ENCODE measurements at places on chromosomes 1 and 21. TPM values are rescaled to one million over a fixed set of nuclear protein-coding genes. Genes with fewer than 3 reads are reported as not detected.

Gene CELSR2
- polyA plus RNA-seq = 6.1 TPM

Gene ACTL8
- not detected for polyA plus RNA-seq

- H3K36me3 ChIP-seq = no peaks in the 10 kb centered on the region
- H3K27ac ChIP-seq = no peak overlapping the region
- no peak overlapping the region for H3K4me3 ChIP-seq
- H3K27me3 ChIP-seq = no peaks in the 10 kb centered on the region
Observed at GRCh38 chr1:111484391-111485026, 10.7 kb downstream of the C1orf162 start.

DNA sequence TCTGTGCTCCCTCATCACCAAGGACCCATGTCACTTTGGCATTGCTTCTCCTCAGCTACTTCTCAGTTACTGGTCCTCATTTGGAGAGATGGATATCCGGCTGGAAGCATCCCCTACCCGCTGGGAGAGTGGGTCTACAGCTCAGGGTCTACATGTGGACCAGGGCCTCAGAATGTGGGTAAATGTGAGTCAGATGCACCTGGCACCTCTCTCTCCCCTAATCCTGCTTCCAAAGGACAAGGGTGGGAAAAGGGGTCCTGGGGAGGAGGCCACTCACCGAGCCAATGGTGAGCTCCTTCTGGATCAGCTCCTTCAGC is 908 bp downstream of the S100A6 start:
- H3K27me3 ChIP-seq = no peaks in the 10 kb centered on the region
- DNase-seq = no peak
- H3K4me1 ChIP-seq = peaks cover 11% of the 10 kb centered on the region
- H3K4me3 ChIP-seq = no peak overlapping the region
- no peaks in the 10 kb centered on the region for H3K36me3 ChIP-seq
- H3K27ac ChIP-seq = no peak overlapping the region
